ENCODE measurements at places on chromosomes 7 and 10. TPM values are rescaled to one million over a fixed set of nuclear protein-coding genes. Genes with fewer than 3 reads are reported as not detected.

DNA sequence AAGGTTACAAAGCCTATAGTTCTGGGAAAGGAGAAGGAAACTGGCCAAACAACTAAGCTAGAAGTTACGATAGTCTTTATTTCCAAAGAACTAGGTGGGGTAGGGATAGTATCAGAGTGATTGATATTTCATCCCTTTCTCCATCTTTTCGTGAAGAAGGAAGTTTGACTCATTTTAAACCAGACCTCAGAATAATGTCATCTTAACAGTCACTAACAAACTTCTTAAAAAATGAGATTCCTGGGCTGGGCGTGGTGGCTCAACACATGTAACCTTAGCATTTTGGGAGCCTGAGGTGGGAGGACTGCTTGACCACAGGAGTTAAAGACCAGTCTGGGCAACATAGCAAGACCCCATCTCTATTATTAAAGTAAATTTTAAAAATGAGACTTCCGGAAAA lies 69.4 kb downstream of the ARL4A start:
- no peak for DNase-seq

- no peak for DNase-seq
Measured at GRCh38 chr7:100944138-100944537, 5.2 kb upstream of the MUC3A start.

AASS gene
- 7.9 TPM for polyA plus RNA-seq

GPR15LG gene
- polyA plus RNA-seq, result not detected

GRCh38 chr10:74450602-74451001 lies 299.6 kb downstream of the ADK start:
- no peak for DNase-seq

NXPH1 gene
- polyA plus RNA-seq, result not detected

- peak; percentile 10 for DNase-seq
Measured at GRCh38 chr7:121510858-121511482, 114.9 kb upstream of the FAM3C start.

GIMAP1 gene
- polyA plus RNA-seq, result 10.0 TPM

SPDYE9 gene
- not detected for polyA plus RNA-seq

DNA sequence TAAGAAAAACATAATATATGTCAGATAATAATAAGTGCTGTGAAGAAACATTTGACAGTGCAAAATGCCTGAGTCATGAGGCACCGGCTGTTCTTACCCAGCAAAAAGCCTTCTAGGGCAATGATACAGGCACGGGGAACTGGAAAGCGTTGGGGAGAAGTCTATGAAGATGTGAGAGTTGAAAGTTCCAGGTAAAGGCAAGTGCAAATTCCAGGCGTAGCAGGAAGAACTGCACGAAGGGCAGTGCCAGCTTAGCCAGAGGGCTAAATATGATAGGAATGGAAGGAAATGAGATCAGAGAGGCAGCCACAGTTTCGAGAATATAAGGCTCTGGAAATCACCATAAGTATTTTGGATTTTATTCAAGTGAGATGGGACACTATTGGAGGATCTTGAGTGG lies 87.0 kb downstream of the IPMK start:
- no peak for DNase-seq

DNA sequence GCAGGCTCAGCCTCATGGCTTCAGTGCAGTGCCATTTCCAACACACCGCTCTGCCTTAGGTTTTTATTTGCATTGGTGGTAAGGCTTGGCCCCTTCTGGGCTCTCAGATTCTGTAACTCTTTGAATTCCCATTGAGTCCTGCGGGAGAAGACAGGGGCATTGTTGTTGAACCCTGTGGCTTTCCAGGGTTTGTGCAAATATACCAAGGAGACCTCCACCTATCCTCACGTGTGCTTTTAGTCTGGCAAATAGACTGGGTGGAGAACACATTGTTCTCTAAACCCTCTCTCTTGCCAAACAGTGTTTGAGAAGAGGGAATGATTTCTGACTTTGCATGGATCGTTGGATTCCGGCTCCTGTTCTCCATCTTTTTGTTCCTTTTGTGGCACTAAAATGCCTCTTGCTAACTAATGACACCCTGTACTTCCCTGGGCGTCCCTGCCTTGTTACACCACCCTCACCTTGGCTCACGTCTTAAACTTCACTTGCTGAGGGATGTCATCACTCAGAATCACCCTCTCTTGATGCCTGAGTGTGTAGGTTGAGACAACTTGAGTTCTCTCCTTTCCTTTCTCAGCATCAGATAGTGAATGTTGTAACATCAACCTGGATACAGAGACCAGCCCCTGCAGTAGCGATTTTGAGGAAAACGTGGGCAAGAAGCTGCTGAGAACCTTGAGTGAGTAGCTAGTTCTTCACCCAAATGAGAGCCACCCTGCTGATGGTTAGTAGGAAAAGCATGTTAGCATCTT lies 40.5 kb downstream of the GOT1 start:
- no peak for DNase-seq

GRCh38 chr10:56123247-56123646 lies 237.8 kb downstream of the ZWINT start:
- DNase-seq, result no peak

GRCh38 chr7:159034394-159034793 lies 110.3 kb downstream of the VIPR2 start:
- DNase-seq, result no peak

DNA sequence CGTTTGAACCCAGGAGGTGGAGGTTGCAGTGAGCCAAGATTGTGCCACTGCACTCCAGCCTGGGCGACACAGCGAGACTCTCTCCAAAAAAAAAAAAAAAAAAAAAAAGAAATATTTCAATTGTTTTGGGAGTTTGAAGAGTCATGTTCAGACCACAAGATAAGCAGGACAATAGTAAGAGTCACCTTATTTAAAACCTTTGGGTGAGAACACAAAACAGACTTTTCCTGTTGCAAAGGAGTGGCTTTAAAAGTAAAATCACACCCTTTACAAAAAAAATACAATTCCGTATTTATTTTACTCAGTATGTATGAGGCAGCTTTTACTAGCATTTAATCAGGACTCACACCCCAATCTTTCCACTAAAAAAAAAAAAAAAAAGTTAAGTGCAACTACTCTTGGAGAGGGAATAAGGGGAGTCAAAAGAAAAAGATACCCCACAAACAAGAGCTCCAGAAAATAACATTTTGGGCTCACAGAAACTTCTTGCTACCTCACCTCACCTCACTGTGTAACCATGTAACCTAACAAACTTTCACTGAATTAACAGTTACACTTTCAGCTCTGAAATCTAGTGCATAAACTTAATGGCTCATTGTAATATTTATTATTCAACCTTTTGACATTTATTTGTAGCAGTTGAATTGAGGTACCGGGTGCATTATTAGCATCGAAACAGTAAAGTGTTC lies 11.2 kb downstream of the SKIDA1 start:
- no peak for DNase-seq

ASB15 gene
- not detected for polyA plus RNA-seq

- DNase-seq, result no peak
Measured at GRCh38 chr7:83060218-83060617, 102.5 kb downstream of the PCLO start.

- no peak for DNase-seq
Measured at GRCh38 chr10:131660427-131660826, 240.4 kb upstream of the PPP2R2D start.

GATA3 gene
- 7.2 TPM for polyA plus RNA-seq

GRCh38 chr10:88343761-88344484 lies 239.2 kb downstream of the RNLS start:
- no peak for DNase-seq

GRCh38 chr7:120131096-120131839 lies 141.7 kb upstream of the KCND2 start:
- no peak for DNase-seq

- DNase-seq, result no peak
Measured at GRCh38 chr7:102277901-102278300, 8.8 kb upstream of the SH2B2 start.

GRCh38 chr7:97555857-97556421 lies 175.9 kb upstream of the TAC1 start:
- no peak for DNase-seq

HMX3 gene
- polyA plus RNA-seq, result not detected

MUC12 gene
- not detected for polyA plus RNA-seq

DNA sequence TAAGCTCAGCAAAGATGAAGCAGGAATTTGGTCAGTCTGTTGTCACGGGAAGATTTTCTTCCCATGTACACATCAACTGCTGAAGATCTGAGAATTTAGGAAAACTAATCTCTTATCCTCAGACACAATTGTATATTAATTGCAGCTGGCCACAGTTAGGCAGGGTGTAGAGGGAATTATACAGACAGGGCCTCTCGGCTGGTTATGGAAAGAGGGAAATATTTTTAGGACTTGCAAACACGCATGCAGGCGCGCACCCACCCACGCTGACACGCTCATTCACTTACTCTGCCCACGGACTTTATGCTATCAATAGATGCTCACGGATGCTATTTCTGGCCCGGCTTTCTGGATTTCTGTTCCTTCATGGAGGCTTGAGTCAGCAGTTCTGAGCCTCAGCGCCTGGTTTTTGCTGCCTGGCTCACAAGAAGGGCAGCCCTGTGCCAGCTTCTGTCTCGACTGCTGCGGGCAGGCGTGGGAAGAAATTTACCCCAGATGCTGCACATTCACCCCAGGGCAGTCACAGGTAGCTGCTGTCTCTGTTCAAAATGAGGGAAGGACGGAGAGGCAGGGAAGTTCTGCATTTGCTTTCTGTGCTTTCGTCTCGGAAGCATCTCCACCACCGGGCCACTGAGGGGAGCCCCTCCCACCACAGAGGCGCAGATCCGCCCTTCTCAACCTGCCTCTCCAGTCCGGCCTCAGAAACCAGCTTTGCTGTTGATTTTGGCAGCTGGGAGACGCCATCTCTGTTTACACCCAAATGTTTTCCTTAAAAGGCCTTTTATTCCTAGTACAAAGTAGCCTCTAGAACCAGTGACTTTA lies 116.3 kb upstream of the BTBD16 start:
- no peak for DNase-seq

GRCh38 chr7:79598351-79598750 lies 144.9 kb upstream of the MAGI2 start:
- no peak for DNase-seq

HSPA14 gene
- polyA plus RNA-seq, result 7.6 TPM

DNA sequence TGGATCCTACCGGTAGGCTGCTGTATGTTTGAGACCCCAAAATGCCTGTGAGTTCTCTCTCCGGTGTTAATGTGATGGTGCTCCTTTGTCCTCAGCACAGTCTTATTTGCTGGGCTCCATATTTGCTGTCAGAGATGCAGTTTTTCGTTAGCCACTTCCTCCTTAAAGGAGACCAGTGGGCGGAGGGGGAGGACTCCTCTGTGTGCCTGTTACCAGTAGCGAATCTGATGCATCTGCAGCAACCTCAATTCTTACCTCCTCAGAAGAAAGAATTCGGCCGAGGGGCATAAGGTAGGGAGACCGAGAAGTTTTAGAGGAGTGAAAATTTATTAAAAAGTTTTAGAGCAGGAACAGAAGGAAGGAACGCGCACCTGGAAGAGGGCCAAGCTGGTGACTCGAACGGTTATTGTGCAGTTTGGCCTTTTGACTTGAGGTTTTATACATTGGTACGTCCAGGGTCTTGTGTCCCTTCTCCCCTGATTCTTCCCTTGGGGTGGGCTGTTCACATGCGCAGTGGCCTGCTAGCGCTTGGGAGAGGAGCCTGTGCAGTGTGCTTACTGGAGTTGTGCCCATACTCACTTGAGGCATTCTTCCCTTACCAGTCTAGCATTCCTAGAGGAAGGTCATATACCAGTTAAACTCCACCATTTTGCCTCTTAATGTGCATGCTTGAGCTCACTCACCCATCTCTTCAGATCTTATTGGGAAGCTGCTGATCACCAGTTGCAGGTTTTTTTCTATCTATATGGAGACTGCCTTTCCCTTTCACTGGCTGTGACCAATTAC lies 49.5 kb downstream of the GNAI1 start:
- DNase-seq, result no peak

- peak; percentile 66 for DNase-seq
Measured at GRCh38 chr10:12902135-12902572, 99.4 kb downstream of the CCDC3 start.

OR2A42 gene
- polyA plus RNA-seq, result not detected

GRCh38 chr7:42292991-42293521 lies 56.0 kb upstream of the GLI3 start:
- no peak for DNase-seq

ST8SIA6 gene
- 0.40 TPM for polyA plus RNA-seq

GRCh38 chr7:105707967-105708762 lies 126.9 kb upstream of the EFCAB10 start:
- DNase-seq, result peak; percentile 42

GRCh38 chr10:110433740-110434139 lies 64.0 kb upstream of the DUSP5 start:
- DNase-seq, result no peak

GRCh38 chr7:18087026-18087686 lies 59.5 kb upstream of the PRPS1L1 start:
- peak; percentile 20 for DNase-seq

DNA sequence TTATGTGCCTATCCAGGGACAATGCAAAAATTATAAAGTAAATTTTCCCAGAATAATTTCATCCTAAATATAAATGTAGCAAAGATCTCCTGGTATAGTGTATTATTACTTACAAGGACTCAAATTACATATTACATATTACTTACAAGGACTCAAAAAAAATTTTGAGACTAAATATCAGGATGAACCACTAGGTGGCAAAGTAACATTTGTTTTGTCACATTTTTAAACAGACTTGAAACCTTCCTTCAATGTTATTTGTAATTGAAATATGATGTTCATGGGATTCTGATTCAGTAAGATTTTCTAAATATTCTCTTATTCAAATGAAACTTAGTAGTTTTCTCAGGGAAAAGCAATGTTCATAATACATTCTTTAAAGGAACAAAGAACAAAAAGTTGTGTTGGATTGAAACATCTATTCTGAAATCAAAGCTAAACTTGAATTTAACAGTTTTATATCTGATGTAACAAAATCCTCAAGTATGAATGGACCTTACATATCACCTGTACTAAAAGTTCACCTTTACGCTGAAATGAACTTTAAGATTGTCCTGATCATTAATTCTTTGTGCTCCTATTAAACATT lies 74.3 kb upstream of the GNAI1 start:
- DNase-seq, result peak; percentile 81

- no peak for DNase-seq
Measured at GRCh38 chr10:61021926-61022325, 77.9 kb upstream of the RHOBTB1 start.

UBN2 gene
- polyA plus RNA-seq, result 1.8 TPM

GRCh38 chr7:22723181-22723601 lies 3.8 kb upstream of the IL6 start:
- DNase-seq, result peak; percentile 63

DNA sequence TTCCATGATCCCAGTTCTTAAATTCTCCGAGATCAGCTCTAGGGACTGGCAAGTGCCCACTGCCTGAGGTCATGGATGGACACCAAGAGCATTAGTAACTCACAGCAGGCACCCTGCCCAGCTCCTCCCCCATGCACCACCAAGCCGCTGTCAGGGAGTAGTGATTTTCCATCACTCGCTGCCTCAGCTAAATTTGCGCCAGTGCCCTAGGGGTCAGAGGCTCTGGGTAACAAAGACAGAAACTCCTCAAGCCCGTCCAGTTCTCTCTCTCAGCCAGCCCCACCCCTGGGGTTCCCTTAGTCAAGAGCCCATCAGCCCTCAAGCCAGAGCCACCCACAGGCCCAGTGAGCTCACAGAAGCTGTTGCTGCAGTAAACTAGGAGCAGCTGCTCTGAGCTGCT lies 30.0 kb downstream of the PAX2 start:
- no peak for DNase-seq

- DNase-seq, result no peak
Measured at GRCh38 chr7:93006480-93007095, 111.2 kb downstream of the SAMD9 start.

All from endothelial cell of umbilical vein (primary cell).